ENCODE measurements at places on chromosomes 7 and 10.

DNA sequence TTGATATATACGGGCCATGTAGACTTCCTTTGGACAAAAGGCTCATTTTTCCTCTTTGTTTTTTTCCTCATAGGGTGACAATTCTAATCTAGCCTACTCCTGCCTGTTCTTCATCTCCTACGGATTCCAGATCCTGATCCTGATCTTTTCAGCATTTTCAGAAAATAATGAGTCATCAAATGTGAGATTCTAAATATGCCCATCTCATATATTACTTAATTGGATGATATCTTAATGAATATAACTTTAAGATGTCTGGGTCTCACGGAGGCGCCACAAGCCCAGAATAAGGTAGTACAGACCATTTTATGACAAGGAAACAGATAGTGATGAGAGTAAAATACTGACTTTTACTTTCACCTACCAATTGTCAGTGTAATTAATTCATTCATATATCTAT is 11.4 kb downstream of the ABCC2 start:
- no peak for DNase-seq

GRCh38 chr7:131031099-131031868 is 296.4 kb upstream of the MKLN1 start:
- no peak for DNase-seq

DNA sequence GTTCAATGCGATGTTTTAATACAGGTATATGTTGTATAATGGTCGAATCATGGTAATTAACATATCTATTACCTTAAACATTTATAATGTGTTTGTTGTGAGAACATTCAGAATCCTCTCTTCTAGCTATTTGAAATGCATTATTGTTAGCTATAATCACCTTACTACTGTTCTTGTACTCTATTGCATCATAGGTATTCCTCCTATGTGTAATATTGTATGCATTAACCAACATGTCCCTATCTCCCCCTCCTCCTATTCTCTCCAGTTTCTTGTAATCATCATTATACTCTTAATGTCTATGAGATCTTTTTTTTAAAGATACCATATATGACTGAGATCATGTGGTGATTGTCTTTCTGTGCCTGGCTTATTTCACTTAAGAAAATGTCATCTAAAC is 235.2 kb downstream of the ATRNL1 start:
- DNase-seq, result no peak

GRCh38 chr7:44541876-44542610 is 913 bp upstream of the NPC1L1 start:
- no peak for DNase-seq

DNA sequence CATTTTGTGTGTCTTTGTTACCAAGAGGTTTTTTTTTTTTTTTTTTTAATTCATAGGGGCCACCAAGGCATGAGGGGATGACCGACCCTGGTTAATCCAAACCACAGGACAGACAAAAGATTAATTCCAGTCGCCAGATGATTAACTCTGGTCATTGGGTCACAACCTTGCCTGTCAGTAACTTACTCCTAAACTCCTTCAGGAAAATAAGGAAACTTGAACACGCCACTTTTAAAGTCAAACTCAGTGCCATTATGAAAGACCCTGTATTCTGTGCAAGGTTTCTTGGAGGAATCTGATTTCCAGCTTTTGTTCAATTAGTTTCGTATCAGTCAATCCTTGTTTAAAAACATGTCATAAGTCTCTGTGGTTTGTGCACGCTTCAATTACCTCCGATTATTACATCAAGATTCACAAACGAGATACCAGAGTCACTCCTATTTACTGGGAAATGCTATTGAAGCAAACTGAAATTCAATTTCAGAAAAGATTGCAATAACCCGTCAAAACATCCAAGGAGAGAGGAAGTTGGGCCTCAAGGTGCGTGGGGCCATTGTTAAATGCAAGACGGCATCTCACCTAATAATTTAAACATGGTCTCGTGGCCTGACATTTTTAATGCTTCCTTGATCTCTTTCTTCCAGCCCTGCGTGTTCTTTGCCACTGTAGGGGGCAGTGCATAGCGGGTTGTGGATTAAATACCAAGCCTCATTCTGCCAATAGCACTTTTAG is 44.0 kb downstream of the NRP1 start:
- DNase-seq, result no peak

GRCh38 chr10:62000726-62001125 is 99.2 kb downstream of the ARID5B start:
- DNase-seq, result no peak

DNA sequence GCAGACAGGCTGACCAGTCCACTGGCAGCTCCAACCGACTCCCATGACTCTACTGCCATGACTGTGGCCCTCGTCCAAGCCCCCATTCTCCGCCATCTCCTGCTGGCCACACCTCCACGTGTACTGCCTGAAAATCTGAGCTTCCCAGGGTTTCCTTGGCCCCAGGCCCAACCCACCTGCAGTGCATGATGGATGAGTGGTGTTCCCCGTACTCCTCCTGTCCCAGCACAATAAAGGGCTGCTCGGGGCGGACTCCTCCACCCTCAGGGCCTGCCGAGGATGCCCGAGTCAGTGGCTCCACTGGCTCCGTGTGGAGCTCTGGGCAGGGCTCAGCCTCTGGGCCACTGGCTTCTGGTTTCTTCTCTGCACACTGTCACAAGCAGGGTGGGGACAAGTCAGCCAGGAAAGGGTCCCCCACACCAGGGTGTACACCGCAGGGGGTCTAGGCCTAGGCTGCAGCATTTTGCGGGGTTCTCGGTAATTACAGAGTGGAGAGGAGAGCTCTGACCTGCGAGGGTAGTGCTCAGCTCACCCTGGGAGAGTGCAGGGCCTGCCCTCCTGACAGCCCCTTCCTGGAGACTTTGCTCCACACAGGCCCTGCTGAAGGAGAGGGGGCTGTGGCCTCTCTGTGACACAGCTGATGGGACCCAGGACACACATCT is 15.2 kb downstream of the WDR91 start:
- DNase-seq, result no peak

DNA sequence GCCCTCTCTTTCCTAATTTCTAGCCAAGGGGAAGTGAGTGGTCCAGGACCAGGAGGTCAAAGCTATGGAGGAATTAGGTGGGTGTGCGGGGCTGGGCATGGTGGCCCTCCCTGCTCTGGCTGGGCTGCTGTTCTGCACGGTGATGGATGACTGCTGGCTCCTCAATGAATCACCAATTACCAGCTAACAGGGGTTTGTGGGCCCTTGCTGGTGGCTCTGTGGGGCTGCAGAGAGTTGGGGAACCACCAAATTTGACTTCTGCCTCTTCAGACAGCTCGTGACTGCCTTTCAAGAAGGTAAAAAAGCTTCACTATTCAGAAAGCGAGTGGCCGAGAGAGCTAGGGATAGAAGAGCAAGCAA is 35.0 kb upstream of the HABP2 start:
- DNase-seq, result no peak

GRCh38 chr10:11178606-11179515 is 161.2 kb downstream of the CELF2 start:
- peak; percentile 12 for DNase-seq

DNA sequence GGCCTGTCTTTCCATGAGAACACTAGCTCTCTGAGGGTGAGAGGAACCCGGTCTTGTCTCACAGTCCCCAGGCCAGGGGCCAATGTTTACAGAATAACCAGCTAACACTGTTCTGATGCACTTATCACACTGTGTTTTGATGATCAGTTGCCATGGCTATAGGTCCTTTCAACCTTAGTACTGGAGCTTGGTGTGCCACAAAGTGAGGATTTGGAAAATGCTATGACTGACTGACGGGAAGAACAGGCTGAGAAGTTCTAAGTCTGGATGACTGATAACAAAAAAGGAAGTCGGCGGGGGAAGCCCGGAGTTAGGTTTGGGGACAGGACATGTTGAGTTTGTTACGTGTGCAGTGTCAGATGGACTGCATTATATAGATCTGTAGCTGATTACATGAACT is 141.8 kb downstream of the CTTNBP2 start:
- DNase-seq, result no peak

- no peak for DNase-seq
Observed at GRCh38 chr7:108301387-108301786, 154.8 kb downstream of the NRCAM start.

GRCh38 chr7:43625980-43626379 is 43.1 kb downstream of the STK17A start:
- DNase-seq, result no peak

GRCh38 chr10:24553051-24553612 is 170.6 kb downstream of the ARHGAP21 start:
- no peak for DNase-seq

GRCh38 chr7:17646253-17646956 is 293.9 kb downstream of the SNX13 start:
- DNase-seq, result peak; percentile 3

- no peak for DNase-seq
Observed at GRCh38 chr10:92880917-92881316, 32.6 kb downstream of the EXOC6 start.

DNA sequence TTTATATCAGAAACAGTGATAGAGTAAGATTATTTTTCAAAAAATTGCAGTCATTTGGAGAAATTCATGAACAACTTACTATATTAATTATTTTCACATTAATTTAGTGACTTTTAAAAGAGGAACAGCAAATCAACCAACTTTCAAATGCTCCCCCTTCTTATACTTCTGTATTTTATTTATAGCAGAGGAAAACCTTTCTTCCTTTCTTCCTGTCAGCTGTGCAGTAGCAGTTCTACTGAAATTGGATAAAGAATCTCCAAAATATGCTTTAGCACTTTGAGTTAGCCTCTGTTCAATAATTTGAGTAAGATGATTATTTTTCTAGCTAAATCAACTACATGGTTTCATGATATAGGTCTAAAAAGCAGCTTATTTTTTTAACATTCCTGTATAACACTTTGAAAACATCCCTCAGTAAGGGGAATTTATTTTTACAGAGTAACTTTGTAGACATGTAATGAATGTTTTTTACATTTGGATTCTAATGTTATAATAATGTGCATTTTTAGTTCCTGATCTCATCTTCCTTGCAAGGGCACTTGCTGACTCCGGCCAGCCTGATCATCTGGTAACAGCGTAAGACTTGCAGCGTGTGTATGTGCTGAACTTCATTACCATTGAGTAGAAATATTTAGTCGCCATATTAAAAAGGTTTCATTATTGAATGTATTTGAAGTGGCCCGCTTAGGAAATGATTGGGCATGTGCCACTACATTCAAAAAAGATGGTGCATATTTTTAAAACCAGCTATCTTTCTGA is 158.3 kb upstream of the HDAC9 start:
- DNase-seq, result no peak

- no peak for DNase-seq
Observed at GRCh38 chr7:149544028-149544427, 46.4 kb upstream of the ZNF746 start.

GRCh38 chr7:55365675-55366460 is 731 bp downstream of the LANCL2 start:
- peak; percentile 94 for DNase-seq

DNA sequence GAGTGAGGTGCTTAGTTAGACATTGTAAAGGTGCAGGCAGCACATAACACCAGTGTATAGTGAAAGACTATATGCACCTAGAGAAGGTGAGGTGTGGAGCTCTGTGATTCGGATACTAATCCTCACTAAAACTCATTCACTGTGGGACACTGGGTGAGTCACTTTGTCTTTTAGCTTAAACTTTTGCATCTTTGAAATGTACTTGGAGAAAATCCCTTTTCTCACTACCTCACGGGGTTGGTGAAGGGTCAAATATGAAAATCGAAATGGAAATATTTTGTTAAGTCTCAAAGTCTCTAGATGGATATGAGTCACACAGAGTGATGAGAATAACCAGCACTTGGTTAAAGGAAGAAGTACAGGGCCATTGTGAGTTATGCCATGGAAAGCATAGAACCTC is 38.0 kb downstream of the MDFIC start:
- no peak for DNase-seq

DNA sequence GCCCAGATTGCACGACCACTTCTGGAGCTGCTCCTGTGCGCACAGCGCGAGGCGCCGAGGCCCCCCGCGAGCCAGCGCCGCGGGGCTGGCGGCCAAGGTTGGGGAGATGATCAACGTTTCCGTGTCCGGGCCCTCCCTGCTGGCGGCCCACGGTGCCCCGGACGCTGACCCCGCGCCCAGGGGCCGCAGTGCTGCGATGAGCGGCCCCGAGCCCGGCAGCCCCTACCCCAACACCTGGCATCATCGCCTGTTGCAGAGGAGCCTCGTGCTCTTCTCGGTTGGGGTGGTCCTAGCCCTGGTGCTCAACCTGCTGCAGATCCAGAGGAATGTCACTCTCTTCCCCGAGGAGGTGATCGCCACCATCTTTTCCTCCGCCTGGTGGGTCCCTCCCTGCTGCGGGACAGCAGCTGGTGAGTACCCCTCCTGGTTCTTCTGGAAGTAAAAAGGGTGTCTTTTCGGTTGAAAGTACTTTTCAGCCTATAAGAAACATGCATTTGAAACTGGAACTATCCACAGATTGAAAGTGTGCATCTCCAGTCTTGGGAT is 683 bp downstream of the INSIG1 start:
- peak; percentile 39 for DNase-seq

- DNase-seq, result peak; percentile 79
Observed at GRCh38 chr7:76318488-76319353, 16.2 kb downstream of the HSPB1 start.

DNA sequence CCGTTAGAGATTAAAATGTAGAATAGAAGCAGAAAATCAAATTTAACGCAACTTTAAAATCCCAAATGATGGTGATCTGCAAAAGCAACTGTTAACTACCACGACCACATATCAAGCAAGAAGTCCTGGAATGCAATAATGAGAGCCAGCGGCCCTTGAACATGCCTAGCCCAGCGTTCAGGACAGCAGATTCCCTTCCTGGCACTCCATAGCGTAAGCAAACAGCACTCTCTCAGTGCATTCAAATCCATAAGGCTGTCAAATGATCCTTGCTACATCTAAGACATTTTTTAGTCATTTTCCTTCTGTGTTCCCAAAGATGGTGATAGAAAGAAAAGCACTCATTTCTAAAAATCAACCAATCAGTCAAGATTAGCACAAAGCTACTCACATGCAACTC is 48.1 kb downstream of the CHST15 start:
- no peak for DNase-seq

GRCh38 chr10:947051-947450 is 15.5 kb upstream of the LARP4B start:
- no peak for DNase-seq

GRCh38 chr7:85115006-85115405 is 71.8 kb downstream of the SEMA3D start:
- no peak for DNase-seq

DNA sequence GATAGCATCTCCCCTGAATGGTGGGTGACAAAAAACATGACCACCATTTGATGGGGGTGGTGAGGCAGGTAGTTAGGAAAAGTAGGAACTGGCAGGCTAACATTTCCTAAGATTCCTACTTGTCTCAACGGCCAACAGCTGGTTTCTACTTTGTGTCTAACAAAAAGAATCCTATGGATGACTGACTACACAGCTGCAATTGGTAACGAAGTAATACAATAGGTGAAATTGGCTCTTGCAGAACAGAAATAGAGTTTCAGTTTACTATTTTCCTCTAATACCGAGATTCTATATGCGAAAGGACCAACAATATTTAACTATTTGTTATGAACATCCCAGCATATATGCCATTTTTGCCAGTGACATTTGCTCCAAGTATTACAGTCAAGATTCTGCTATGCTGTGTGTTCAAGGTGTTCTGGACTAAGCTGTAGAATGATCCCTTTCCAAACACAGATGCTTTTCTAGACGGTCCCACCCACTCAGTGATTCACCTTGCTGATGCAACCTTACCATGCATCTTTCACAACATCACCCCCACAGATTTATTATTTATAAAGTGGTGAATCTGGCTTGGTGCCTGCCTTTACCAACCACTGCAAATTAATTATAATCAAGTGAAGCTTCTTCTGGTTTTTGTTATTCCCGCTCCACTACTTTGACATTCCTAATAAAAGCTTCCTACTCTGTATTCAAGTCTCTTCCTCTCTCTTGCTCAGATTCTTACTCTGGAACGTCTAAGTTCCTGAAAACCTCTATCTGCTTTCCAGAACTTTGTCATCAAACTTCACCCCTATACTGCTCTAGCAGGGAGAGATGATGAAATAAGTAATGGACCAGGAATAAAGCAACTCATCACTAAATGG is 16.8 kb downstream of the BBIP1 start:
- no peak for DNase-seq
